ENCODE measurements at places on chromosomes 5 and 9.

GRCh38 chr5:96933764-96934707, 1.8 kb upstream of the LNPEP start:
- no peak for DNase-seq

DNA sequence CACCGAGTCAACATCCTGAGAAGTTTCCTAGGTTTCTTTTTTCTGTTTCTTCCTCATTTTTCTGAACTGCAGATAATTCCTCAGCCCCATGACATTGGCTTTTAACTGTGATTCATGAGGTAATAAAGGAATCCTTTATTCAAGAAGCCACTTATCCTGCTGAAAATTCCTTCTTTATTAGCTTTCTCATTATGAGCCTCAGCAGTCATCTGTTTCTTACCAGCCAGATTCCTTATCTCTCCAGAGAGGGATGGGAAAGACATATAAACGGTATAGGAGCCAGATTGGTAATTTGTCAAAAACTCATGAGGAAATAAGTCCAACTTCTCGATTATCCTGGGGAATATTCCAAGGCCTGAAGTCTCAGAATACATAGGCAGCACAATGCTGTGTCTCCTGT, 465.4 kb downstream of the ICE1 start:
- no peak for DNase-seq

DNA sequence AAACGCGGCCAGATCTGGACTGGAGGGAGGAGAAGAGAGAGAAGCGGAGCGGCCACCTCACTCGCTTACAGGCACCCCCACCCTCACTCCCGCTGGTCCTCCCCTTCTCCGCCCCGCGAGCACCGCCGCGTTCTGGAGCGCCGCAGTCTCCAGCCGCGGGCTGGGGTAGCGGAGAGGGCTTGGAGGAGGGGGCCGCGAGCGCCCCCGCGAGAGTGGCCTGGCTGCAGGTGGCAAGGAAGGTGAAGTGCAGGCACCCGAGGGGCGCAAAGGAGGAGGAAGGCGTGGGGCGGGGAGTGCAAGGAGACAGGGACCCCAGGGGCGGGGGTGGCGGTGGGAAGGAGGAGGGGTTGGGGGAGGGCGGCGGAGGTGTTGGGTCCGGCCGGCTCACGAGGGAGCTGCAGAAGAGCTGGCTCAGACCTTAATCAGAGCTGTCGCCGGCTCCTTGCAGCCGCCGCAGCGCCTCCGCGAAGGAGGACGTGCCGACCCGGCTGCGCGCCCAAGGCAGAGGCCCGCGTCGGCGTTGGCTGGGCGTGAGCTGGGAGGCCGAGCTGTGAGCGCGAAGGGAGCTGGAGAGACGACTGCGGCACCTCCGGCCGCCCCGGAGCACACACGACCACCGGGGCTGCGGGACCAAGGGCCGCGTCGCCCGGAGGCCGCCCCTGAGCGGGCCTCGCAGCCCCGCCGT, at the start of gene DMRT3:
Gene DMRT3 (plus strand): TSS at position 398 of the 685 bp plus-strand sequence. CDS start 347 bp downstream, outside the sequence.
- DNase-seq = no peak

GRCh38 chr9:107218829-107219485, 64.1 kb upstream of the RAD23B start:
- DNase-seq = no peak

DNA sequence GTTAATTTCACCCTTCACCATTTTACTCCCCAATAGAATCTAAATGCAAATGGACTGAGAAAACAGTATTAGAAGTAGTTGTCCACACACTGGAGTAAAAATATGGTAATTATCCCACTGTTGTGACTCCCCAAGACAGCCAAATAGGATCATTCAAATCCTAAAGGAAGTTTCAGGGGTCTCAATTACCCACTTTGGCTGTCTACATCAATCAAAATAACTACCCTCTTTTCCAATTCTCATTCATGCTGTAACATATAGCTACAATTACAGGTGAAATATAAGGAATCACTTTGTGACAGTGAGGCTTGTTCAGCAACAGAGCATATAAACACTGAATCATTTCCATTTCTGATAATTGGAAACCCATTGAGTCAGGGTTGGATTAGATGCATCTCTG, 220.1 kb downstream of the TMEM232 start:
- DNase-seq = no peak

DNA sequence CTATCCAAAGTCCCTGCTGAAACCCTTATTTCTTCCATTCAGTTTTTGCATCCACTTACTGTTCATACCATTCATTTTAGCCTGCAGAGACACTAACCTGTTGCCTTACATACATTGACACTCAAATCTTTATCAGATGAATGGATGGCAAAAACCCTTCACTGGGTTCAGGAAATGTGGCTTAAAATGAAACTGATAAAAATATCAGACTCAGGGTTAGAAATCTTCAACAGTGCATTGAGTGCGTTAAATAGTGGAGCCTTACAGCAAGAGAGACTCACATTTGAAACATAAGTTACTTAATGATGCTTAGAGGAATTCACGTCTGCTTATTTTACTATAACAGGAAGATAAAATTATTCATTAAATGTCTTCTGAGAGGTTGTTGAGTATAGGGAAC, 28.0 kb upstream of the BNC2 start:
- DNase-seq = no peak

GRCh38 chr5:74653991-74654390, 13.5 kb upstream of the ENC1 start:
- DNase-seq = no peak

DNA sequence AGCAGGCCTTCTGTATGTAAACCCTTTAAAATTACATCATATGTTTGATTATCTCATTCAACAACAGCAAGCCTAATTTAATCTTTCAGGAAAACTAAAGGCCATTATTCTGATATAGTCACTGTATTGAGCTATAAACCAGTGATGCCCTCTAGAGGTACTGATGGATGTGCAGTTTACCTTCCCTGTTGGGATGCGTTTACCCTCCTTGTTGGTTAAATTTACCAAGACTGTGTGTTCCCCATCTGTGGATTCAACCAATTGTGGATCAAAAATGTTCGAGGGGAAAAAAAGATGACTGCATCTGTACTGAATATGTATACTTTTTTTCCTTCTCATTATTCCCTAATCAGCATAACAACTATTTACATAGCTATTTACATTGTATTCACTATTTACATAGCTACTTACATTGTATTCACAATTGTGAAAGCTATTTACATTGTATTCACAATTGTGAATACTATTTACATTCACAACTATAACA, 3.7 kb upstream of the BAAT start:
- no peak for DNase-seq

DNA sequence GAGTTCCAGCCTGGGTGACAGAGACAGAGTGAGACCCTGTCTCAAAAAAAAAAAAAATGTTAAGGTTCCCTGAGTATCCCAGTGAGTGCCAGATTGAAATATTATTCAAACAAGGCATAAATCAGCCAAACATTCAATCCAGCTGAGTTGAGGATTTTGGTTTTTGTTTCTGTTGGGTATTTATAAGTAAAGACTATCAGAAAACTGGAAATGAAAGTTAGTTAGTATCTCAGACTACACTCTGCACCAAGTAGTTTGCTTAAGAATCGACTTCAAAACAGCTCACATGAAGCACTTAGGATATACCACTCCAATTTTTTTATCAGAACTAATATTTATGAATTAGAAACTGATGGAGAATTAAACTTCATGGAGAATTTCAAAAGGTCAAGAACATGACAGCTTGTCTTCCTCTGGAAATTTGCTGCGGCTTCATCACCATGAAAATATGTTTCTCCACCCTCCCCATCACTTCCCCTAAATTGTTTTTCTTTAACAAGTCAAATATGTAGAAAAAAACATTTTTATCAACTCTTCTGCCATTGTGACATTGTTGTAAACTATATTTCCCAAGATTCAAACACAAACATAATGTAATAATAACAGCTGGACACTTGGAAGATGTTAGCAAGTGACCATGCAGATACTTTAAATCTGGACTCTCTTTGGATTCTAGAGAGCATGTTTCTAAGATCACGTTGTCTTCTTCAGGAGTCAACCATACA, 110.0 kb upstream of the PTGER4 start:
- DNase-seq = peak; percentile 40

DNA sequence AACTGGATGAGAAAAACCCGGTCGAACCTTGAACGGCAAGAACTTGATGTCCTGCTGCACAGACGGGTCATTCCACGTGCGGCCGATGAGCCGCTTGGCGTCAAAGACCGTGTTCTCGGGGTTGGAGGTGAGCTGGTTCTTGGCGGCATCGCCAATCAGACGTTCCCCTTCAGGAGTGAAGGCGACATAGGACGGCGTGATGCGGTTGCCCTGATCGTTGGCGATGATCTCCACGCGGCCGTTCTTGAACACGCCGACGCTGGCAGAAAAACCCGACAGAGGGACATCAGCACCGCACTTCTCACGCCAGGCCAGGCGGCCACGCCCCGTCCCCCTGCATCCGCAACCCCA, 519 bp downstream of the HSPA5 start:
- no peak for DNase-seq

GRCh38 chr9:99466781-99467180, 244.7 kb downstream of the SEC61B start:
- DNase-seq = no peak

DNA sequence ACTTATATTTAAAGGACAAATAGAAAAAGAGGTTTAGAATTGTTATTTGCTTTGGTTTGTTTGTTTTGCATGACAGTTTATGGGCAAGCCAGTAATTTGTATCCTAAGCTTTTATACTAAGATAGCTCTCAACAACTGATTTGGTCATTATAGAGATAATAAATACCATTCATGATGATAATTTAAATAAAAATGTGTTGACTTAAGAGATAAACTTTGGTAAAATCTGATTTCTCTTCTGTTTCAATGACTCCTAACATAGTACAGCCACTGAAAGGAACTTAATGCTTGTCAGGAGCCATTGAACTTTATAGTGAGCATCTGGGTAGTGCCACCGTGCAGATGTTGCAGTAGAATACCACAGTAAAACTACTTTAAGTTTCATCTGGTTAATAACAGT, 160.7 kb upstream of the ACOT12 start:
- DNase-seq = no peak

DNA sequence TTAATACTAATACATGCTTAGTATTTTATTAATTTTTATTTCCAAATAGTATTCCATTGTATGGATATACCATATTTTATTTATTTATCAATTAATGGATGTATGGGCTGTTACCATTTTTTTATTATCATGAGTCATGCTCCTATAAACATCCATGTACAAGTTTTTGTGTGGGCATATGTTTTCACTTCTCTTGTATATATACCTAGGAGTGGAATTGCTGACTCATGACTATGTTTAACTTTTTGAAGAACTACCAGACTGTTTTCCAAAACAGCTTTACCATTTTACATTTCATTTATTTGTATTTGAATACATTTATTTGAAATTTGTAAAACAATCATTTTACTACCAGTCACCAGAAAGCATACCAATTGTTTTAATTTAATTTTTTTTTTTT, 14.1 kb upstream of the LRRC19 start:
- peak; percentile 71 for DNase-seq

GRCh38 chr5:14223372-14223771, 80.2 kb downstream of the TRIO start:
- no peak for DNase-seq

DNA sequence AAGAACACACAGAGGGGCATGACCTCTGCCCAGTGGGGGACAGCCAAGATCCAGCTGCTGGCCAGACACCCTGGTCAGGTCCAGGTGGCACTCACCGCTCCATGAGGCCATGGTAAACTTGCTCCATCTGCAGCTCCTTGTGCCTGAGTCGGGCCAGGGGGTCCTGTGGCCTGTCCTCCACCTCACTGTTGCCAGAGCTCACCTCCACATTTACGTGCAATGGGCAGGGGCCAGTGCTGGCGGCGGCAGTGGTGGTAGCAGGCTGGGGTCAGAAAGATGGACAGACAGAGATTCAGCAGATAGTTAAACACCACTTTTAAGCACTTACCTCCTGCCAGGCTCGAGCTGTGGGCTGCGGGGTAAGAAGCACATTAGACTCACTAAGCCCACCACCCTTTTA, 28.0 kb downstream of the AKNA start:
- DNase-seq = no peak

- peak; percentile 79 for DNase-seq
These were observed 1.8 kb downstream of the TRIM7 start for GRCh38 chr5:181203093-181203711.

DNA sequence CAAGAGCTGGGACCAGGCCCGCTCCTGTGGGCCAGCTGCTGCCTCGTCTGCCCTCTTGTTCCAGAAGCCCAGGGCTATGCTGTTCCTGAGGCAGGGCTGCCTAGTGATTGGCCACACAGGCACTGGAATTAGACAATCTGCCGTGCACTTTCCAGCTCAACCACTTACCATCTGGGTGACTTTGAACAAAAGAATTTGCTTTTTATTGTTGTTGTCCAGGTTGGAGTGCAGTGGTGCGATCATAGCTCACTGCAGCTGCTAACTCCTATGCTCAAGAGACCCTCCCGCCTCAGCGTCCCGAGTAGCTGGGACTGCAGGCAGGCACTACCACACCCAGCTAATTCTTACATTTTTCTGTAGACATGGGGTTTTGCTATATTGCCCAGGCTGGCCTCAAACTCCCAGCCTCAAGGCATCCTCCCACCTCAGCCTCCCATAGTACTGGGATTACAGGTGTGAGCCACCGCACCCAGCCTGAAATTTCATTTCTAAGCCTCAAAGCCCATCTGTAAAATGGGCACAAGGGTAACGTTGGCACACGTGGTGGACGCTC, 1.2 kb upstream of the NEK6 start:
- peak; percentile 77 for DNase-seq

DNA sequence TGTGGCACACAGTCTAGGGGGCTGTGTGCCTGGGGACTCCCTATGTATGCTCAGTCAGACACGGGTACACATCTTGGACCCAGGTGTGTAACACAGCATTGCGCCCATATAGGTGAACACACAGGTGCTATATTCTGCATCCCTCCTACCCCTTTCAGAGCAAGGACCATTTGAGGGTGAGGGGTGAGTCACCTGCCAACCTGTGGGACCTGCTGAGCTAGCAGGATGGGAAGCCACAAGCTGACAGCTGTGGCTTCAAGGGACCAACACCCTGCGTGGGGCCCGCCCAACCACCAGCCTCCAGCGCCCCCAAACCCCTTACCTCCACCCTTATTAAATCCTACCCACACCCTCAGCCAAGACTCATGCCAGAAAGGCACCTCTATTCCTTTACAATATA, 14.6 kb upstream of the AQP7 start:
- DNase-seq = no peak

DNA sequence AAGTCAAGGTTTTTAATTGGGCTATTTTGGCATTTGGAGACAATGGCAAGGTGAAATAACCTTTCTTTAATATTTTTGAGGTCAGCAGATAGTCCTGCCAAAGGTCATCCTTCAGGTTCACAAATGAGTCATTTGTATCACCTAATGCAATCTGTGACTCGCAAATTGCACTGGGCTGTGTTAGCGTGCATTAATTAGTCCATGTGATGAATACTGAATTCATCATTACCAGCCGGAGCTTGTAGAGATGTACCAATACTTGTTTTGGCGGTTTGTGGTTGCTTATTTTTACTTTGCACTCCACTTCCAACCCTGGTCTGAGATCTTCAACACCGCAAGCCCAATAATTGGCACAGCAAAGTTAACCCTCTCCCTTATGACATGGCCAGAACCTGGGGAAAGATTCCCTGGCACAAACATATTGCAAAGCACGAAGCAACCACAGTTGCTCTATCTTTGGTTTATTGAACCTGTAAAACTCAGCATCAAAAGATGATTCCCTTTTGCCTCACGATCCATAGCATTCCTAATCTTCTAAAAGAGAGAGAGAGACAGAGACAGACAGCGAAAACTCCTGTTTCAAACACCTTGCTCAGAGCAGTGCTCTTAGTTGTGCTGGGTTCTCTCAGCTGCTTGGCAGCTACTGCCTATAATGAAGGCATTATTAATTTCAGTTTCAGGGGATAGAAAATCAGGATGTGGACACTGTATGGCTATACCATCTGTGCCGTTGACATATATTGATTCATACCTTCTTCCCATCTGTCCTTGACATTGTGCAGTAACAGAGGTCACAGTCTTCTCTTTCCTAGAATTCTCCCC, 178.1 kb downstream of the EBF1 start:
- no peak for DNase-seq

Measured in fibroblast of gingiva (primary cell).